Esophagus muscularis mucosa (tissue), 4 donors: ENCODE measurements at places on chromosomes 16 and 17. TPM values are rescaled to one million over a fixed set of nuclear protein-coding genes. Genes with fewer than 3 reads are reported as not detected.

The ZFP3 gene
- 5.9 TPM for total RNA-seq

The EVPLL gene
- not detected for total RNA-seq

The ZNF689 gene
- 14.5 TPM for total RNA-seq

The PLEKHM1 gene
- 38.0 TPM for total RNA-seq

The DRC3 gene
- total RNA-seq, result 0.71 TPM

The DNAI2 gene
- total RNA-seq, result not detected

The ITGB4 gene
- 57.4 TPM for total RNA-seq

The CHST5 gene
- total RNA-seq, result not detected

The KRTAP17-1 gene
- total RNA-seq, result not detected

The KLHL10 gene
- total RNA-seq, result 3.0 TPM

The DLX4 gene
- not detected for total RNA-seq

The KRTAP4-4 gene
- total RNA-seq, result not detected

The HAS3 gene
- 0.13 TPM for total RNA-seq

The HS3ST3A1 gene
- total RNA-seq, result 7.5 TPM

The KRT23 gene
- total RNA-seq, result 0.50 TPM

The KRTAP1-5 gene
- not detected for total RNA-seq

The SYNGR3 gene
- total RNA-seq, result 3.8 TPM

The ASB16 gene
- 6.5 TPM for total RNA-seq

The KRT31 gene
- total RNA-seq, result not detected

The SEC14L5 gene
- total RNA-seq, result 1.8 TPM

The NTN1 gene
- 69.3 TPM for total RNA-seq

The SHISA9 gene
- 3.6 TPM for total RNA-seq

The SRRM2 gene
- total RNA-seq, result 299 TPM

The CDH11 gene
- 22.4 TPM for total RNA-seq

The RAB11FIP3 gene
- 77.9 TPM for total RNA-seq

The MSLN gene
- not detected for total RNA-seq

The C17orf107 gene
- 1.5 TPM for total RNA-seq
